ENCODE measurements at places on chromosomes 11 and 22. TPM values are rescaled to one million over a fixed set of nuclear protein-coding genes. Genes with fewer than 3 reads are reported as not detected.
A peak's percentile ranks its signal among the peaks of the same experiment; 100 is the strongest.

MDK gene
- 4.8 TPM for polyA plus RNA-seq

DNA sequence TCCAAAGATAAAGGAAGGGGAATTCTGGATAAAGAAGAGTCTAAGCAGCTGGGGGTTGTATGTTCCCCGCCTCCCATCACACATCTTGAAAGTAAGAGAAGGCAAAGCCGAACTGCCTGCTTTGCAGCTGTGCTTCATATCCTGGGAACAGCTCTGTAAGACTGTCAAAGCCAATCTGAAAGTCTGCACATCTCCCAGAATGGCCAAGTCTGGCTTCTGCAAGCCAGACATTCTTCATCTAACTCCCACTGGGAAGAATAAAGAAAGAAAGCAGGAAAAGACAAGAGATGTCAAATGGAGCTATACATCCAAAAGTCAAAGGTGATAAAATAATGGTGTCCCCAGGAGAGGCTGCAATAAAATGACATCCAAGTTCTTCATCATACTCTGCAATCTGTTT is 15.4 kb downstream of the MORC2 start:
- no peak overlapping the region for H3K4me3 ChIP-seq
- no peak overlapping the region for H3K27ac ChIP-seq
- peaks cover 75% of the 10 kb centered on the region for H3K36me3 ChIP-seq

GRCh38 chr11:35981581-35981980 is 37.7 kb downstream of the LDLRAD3 start:
- DNase-seq: no peak
- H3K4me1 ChIP-seq: no peaks in the 10 kb centered on the region

DNA sequence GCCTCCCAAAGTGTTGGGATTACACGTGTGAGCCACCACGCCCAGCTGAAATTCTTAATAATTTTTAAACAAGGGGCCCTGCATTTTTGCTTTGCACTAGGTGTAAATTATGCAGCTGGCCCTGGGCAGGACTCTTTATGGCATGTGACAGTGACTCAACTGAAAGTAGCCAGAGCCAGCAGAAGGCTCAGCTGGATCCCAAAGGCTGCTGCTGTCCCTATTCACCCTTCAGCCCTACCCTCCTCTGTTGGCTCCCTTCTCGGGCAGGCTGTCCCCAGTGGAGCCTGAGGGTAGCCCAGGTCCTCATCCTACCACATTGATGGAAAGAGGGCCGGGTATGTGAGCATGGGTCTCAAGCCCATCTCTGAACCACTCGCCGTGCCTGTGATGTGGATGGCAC is 45.6 kb downstream of the CD82 start:
- H3K4me1 ChIP-seq: peaks cover 5% of the 10 kb centered on the region
- H3K36me3 ChIP-seq: no peaks in the 10 kb centered on the region
- H3K4me3 ChIP-seq: no peak overlapping the region

CCDC15 gene
- 0.27 TPM for polyA plus RNA-seq

TIMP3 gene
- polyA plus RNA-seq: 112 TPM

HORMAD2 gene
- not detected for polyA plus RNA-seq

LRRC74B gene
- not detected for polyA plus RNA-seq

DNA sequence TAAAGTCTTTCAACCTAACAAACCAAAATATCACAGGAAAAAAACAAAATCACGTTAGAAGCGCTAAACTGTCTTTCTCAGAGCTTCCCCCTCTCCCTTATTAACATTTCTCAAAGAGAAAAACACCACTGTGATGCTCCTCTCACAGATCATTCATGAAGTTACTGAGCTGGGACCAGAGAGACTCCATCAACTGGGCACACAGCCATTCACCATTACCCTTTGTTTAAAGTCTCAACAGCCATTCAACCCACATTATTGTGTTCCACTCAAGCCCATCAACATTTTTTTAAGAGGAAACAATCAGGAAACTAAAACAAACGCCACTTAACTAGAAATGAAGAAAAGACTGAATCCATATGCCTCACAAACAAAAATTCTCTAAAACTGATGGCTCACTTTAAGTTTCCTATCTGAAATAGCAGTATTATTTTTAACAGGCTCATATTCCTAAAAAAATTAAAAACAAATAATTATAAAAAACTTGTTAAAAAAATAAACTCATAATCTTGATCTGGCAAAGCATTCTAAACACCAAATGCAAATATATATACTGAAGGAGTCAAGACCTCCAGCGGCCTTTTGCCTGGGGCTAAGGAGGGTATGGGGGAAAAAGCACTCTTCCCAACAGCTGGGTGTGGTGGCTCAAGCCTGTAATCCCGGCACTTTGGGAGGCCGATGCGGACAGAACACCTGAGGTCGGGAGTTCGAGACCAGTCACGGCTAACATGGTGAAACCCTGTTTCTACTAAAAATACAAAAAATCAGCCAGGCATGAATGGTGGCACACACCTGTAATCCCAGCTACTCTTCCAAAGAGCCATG is 14.0 kb downstream of the CELF1 start:
- H3K27me3 ChIP-seq: no peaks in the 10 kb centered on the region
- no peak overlapping the region for H3K4me3 ChIP-seq
- no peak for DNase-seq
- H3K36me3 ChIP-seq: no peaks in the 10 kb centered on the region
- peaks cover 72% of the 10 kb centered on the region for H3K4me1 ChIP-seq

GRCh38 chr22:31143038-31143437 is 2.7 kb upstream of the PLA2G3 start:
- H3K27me3 ChIP-seq: peaks cover 8% of the 10 kb centered on the region
- peak; percentile 24 for DNase-seq
- H3K4me3 ChIP-seq: no peak overlapping the region
- H3K36me3 ChIP-seq: no peaks in the 10 kb centered on the region

GRCh38 chr11:72755713-72756285 is 3.6 kb upstream of the ARAP1 start:
- peaks cover 18% of the 10 kb centered on the region for H3K4me1 ChIP-seq
- no peak overlapping the region for H3K27ac ChIP-seq

OR5M10 gene
- not detected for polyA plus RNA-seq

All from heart left ventricle (tissue), 16 donors.